Regular cardiac myocyte (primary cell): ENCODE measurements at places on chromosomes 5 and 9. TPM values are rescaled to one million over a fixed set of nuclear protein-coding genes. Genes with fewer than 3 reads are reported as not detected.

The NRARP gene
- 0.28 and 0.77 TPM in 2 replicates for total RNA-seq

The TMEM174 gene
- total RNA-seq, result not detected in 2 replicates

The RELL2 gene
- 2.7 and 3.7 TPM in 2 replicates for total RNA-seq

The ARL15 gene
- total RNA-seq, result 19.0 and 26.2 TPM in 2 replicates

The IZUMO3 gene
- total RNA-seq, result not detected in 2 replicates

The GLRA1 gene
- total RNA-seq, result not detected in 2 replicates

The CARTPT gene
- total RNA-seq, result not detected in 2 replicates

The HAND1 gene
- not detected in 2 replicates for total RNA-seq

The SPEF2 gene
- 1.9 and 5.1 TPM in 2 replicates for total RNA-seq

The ACTBL2 gene
- total RNA-seq, result under 0.01 and 0.19 TPM in 2 replicates

The KIF4B gene
- under 0.01 TPM in 1 of 2 replicates, not detected in the other for total RNA-seq

The EDIL3 gene
- total RNA-seq, result 83.2 and 246 TPM in 2 replicates

The C7 gene
- total RNA-seq, result 0.96 and 24.8 TPM in 2 replicates
